Activated naive CD4-positive, alpha-beta T cell treated with anti-CD3 and anti-CD28 coated beads for 36 hours (primary cell): ENCODE measurements at places on chromosomes 2 and 18. TPM values are rescaled to one million over a fixed set of nuclear protein-coding genes. Genes with fewer than 3 reads are reported as not detected.

The CAPG gene
- 10.2 TPM for total RNA-seq

GRCh38 chr2:16948710-16949109, 283.1 kb upstream of the CYRIA start:
- no peak overlapping the region for H3K27ac ChIP-seq
- H3K4me1 ChIP-seq: no peaks in the 10 kb centered on the region

The FIGN gene
- total RNA-seq: not detected

The CRACDL gene
- 0.14 TPM for total RNA-seq

GRCh38 chr18:58803978-58804377, 60.7 kb upstream of the ZNF532 start:
- H3K27ac ChIP-seq: no peak overlapping the region
- no peak overlapping the region for H3K4me3 ChIP-seq
- H3K27me3 ChIP-seq: peaks cover 14% of the 10 kb centered on the region
- no peaks in the 10 kb centered on the region for H3K36me3 ChIP-seq
- DNase-seq: no peak
- no peaks in the 10 kb centered on the region for H3K4me1 ChIP-seq

The B3GNT7 gene
- not detected for total RNA-seq

- no peaks in the 10 kb centered on the region for H3K36me3 ChIP-seq
- no peaks in the 10 kb centered on the region for H3K4me1 ChIP-seq
- H3K27me3 ChIP-seq: no peaks in the 10 kb centered on the region
- DNase-seq: no peak
Observed at GRCh38 chr18:49015886-49016647, 65.3 kb upstream of the SMAD7 start.

- no peaks in the 10 kb centered on the region for H3K27me3 ChIP-seq
- no peaks in the 10 kb centered on the region for H3K4me1 ChIP-seq
- no peak overlapping the region for H3K27ac ChIP-seq
- no peaks in the 10 kb centered on the region for H3K36me3 ChIP-seq
Observed at GRCh38 chr18:45370255-45371010, 244.8 kb upstream of the SLC14A2 start.

DNA sequence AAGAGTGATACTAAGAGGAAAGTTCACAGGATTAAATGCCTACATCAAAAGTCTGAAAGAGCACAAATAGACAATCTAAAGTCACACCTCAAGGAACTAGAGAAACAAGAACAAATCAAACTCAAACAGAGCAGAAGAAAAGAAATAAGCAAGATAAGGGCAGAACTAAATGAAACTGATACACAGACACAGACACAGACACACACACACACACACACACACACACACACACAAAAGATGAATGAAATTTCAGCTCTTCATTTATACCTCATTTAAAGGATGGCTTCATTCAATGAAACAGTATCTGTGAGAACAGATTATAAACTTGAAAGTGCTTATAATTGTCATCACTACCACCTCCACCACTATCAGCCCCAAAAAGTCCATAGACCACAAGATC, 428.9 kb downstream of the MBD2 start:
- H3K36me3 ChIP-seq: no peaks in the 10 kb centered on the region
- H3K4me3 ChIP-seq: no peak overlapping the region
- no peak for DNase-seq
- H3K27me3 ChIP-seq: no peaks in the 10 kb centered on the region

The IMPA2 gene
- 23.6 TPM for total RNA-seq

DNA sequence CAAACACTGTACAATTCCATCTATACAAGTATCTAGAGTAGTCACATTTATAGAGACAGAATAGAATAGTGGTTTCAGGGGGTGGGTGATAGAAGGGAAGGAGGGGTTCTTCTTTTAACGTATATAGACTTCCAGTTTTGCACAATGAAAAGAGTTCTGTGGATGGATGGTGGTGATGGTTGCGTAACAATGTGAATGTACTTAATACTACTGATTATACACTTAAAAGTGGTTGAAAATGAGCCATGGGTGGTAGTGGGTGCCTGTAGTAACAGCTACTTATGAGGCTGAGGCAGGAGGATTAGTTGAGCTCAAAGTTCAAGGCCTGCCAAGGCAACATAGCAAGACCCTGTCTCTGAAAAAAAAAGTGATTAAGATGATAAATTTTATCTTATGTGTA, 85.8 kb downstream of the SETBP1 start:
- peaks cover 12% of the 10 kb centered on the region for H3K27me3 ChIP-seq
- no peak overlapping the region for H3K27ac ChIP-seq
- no peak overlapping the region for H3K4me3 ChIP-seq
- no peaks in the 10 kb centered on the region for H3K4me1 ChIP-seq
- no peak for DNase-seq

The KIAA2012 gene
- total RNA-seq: not detected
